GM04503 (cell line): ENCODE measurements at places on chromosomes 7 and 10.

DNA sequence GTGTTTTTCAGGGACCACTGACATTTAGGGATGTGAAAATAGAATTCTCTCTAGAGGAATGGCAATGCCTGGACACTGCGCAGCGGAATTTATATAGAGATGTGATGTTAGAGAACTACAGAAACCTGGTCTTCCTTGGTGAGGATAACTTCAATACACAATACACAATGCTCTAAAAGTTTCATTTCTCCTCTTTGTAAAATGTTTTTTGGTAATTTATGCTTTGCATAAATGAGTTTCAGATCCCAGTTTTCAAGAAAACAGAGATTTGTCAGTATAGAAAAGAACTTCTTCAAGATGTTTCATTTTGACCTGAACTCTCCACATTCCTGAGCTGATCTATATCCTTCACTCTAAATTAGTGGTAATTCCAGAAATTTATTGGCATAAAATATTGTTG, 14.2 kb downstream of the ZNF92 start:
- no peak for DNase-seq

DNA sequence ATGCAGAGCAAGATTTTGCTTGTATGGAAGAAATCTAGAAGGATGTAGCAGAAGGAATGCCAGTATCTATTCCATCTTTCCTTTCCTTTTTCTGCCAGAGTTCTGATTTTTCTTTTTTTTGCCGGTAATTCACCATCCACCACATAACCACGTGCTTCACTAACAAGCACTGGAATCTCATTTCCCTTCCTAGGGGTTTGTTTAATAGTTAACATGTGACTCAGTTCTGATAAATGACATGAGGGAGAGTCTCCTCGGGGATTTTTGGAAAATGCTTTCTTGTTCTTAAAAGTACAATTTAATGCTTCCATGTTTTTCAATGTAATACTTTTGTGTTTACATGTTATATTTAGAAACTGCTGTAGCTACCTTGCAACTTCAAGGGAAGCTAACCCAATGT, 590.2 kb downstream of the SH2D4B start:
- DNase-seq = no peak

DNA sequence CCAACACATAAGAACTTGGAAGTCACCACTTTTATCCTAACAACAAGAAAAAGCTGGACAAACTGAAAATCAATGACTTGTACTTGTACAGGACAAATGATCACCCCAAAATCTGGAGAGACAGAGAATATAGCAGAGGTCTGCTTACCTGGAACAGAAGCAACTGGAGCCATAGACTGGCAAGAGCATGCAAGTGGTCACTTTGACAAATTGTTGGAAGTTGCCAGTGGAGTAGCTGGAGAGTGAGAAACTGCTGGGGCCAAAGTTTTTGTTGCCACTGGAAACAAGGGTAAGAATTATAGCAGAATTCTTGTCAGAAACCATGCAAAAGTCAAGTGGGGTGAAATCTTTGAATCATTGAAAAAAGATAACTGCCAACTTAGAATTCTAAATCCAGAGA, 35.2 kb downstream of the NPY start:
- no peak for DNase-seq

- no peak for DNase-seq
Measured at GRCh38 chr7:28356619-28357018, 55.7 kb upstream of the CREB5 start.

- DNase-seq = no peak
Measured at GRCh38 chr10:63323701-63324494, 141.9 kb downstream of the JMJD1C start.

DNA sequence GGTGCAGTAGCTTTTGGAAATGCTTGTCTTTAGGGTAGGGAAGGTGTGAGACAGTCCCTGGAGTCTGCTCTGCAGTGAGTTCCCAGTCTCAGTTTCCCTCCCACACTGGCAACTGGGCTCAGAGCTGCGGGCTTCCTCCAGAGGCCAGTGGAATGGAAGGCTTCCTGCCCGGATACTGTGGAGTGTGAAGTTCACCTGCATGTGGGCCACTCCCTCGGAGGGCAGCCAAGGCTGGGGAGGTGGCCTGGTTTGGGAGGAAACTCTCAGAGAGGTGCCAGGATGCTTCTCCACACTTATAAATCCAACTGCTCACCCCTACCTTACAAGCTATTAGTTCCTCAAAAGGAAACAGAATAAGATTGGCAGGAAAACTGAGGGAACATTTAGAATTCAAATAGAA, 18.1 kb upstream of the UBE2H start:
- no peak for DNase-seq

DNA sequence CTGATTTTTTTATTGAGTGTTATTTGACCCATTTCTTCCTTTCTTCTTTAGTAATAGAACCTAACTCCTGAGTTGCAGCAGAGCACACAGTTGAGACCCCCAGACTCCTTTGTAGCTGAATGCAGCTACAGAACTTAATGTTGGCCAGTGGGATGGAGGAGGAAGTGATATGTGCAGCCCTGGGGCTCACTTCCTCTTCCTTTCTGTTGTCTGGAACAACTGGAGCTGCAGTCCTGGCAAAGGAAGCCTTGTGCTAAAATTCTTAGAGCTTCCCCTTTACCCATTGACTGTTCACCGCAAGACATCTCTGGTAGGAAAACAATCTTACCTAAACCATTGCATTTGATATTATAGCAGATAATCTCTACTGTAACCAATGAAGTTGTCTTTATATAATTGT, 86.6 kb downstream of the ITGB8 start:
- DNase-seq = no peak

DNA sequence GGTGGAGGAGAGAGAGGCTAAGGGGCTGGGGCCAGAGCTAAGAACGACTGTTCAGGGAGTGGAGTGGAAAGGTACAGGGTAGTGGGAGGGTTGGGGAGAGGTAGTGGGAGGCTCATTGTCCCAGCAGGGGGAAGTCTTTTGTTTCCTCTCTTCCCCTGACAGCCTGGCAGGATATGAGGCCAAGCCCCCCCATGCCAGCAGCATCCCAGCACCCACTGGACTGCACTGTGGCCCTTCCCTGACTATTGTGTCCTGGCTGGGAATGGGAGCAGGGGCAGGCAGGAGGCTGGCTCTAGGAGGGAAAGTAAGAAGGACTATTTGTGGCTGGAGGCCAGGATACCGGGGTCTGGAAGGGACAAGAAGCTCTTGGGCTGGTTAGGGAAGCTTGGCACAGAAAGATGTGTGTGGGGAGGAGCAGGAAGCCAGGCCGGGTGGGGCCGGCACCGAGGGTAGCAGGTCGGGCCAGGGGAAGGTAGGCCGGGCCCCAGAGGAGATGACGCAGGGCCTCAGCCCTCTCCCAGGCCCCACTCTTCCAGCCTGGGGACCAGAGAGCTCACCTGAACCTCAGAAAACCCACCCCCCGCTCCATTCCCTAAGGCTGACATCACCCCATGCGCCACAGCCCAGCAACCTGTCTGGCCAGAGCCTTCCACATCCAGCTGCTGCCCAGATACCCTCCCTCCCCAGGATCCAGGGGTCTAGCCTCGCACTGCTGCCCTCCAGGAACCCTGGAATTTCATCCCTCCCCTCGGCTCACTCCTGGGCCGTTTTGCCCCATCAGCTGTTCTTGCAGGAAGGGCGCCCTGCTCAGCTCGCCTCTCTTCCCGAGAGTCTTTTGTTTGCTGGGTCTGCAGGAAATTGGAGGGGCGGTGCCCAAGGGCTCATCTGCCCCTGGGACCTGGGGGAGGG, 8.8 kb upstream of the EPHB4 start:
- DNase-seq = no peak

DNA sequence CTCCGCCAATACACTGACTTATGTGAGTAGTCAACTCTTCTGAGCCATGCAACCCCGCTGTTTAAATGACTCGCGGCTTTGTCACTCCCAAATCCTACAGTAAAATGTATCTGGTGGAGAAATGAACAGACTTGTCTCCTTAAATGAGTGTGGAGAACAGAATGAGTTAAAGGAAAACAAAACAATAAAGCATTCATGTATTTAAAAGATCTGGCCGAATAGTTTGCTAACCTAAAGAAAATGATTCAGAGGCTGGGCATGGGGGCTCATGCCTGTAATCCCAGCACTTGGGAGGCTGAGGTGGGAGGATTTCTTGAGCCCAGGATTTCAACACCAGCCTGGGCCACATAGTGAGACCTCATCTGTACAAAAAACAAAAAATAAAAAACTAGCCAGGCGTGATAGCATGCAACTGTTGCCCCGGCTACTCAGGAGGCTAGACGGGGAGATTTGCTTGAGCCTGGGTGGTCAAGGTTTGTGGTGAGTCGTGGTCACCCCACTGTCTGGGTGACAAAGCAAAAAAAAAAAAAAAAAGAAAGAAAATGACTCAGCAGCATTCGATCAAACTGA, 86.5 kb upstream of the PFKP start:
- no peak for DNase-seq

GRCh38 chr10:20454331-20454730, 442.8 kb downstream of the NEBL start:
- no peak for DNase-seq

- no peak for DNase-seq
Measured at GRCh38 chr7:45892407-45893035, 4.2 kb downstream of the IGFBP1 start.

- no peak for DNase-seq
Measured at GRCh38 chr10:33279276-33279675, 55.2 kb downstream of the NRP1 start.

GRCh38 chr7:98459529-98459928, 58.6 kb upstream of the BAIAP2L1 start:
- no peak for DNase-seq

DNA sequence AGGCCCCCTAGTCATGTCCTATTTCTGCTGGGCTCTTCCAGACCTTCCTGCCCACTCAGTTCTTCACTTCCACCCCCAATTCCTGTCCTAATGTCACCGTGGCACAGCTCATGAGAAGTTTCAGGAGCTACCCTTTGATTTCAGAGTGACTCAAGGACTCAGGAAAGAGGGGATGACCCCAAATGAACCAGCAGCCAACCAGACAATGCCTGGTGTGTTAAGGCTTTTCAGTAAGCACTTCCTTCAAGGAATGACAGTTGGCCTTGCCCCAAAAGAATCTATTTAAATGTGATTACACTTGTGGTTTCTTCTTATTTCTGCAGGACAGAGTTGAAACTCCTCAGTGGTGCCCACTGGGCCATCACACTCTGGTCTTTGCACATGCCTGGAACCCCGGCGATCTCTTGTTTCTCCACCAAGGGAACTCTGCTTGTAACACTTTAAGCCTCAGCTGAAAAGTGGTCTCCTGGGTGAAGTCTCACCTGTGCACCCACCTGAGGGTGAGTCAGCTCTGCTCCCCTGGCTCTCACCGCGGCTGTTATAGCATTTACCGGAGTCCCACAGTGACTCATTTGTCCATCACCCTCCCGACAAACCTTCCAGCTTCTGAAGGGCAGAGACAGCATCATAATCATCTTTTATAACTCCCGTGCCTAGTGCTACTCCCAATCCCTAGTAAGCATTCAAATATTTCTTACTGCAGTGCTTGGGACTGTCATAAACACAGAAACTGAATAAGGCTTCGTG, 123.0 kb upstream of the SVIL start:
- no peak for DNase-seq
